Astrocyte of the hippocampus (primary cell): ENCODE measurements at places on chromosomes 6 and 20.
A peak's percentile ranks its signal among the peaks of the same experiment; 100 is the strongest.

DNA sequence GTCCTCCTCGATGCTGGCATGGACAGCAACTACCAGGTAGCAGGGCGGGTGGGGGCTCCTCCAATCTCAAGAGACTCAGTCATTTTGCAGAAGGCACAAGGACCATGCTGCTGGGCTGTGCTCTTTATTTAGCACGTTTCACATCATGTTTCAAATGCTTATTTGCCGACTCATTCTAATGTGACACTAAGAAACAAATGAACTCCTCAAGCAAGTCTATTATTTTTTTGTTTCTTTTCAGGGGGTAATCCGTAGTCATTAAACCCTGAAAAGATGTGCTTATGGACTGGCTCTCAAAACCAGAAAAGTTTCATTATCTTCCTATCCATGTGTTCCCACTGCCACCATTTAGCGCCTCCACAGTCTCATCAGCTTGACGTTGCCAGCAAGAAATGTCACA lies 92.9 kb downstream of the ANKS1A start:
- DNase-seq = peak; percentile 40

DNA sequence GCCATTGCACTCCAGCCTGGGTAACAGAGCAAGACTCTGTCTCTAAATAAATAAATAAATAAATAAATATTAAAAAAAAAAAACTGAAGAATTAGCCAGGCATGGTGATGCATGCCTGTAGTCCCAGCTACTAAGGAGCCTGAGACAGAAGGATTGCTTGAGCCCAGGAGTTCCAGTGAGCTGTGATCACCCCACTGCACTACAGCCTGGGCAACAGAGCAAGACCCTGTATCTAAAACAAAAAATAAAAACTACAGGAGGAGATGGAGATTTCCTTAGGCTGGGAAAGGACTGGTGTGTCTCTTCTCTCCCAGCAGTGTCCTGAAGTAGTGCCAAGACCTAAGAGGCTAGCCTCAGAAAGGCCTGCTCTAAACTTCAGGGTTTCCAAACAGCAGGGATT lies 8.1 kb upstream of the GTF3C6 start:
- DNase-seq = no peak

- DNase-seq = no peak
Measured at GRCh38 chr6:144756469-144756868, 471.3 kb downstream of the UTRN start.

- DNase-seq = no peak
Measured at GRCh38 chr6:139903411-139904157, 529.1 kb upstream of the CITED2 start.

GRCh38 chr6:161618831-161619454 lies 345.1 kb upstream of the AGPAT4 start:
- DNase-seq = peak; percentile 88
